ENCODE measurements at places on chromosomes 2 and 18. TPM values are rescaled to one million over a fixed set of nuclear protein-coding genes. Genes with fewer than 3 reads are reported as not detected.

Gene CELF4
- 0.15 TPM for polyA plus RNA-seq

DNA sequence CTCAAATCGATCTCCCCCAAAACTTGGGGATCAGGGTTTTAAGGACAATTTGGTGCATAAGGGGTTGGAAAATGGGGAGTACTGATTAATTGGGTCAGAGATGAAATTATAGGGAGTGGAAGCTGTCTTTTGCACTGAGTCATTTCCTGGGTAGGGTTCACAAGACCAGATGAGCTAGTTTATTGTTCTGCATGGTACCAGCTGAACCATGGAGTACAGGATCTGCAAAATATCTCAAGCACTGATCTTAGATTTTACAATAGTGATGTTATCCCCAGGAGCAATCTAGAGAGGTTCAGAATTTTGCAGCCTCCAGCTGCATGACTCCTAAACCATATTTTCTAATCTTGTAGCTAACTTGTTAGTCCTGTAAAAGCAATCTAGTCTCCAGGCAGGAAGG, 73.1 kb downstream of the CPO start:
- DNase-seq, result no peak

DNA sequence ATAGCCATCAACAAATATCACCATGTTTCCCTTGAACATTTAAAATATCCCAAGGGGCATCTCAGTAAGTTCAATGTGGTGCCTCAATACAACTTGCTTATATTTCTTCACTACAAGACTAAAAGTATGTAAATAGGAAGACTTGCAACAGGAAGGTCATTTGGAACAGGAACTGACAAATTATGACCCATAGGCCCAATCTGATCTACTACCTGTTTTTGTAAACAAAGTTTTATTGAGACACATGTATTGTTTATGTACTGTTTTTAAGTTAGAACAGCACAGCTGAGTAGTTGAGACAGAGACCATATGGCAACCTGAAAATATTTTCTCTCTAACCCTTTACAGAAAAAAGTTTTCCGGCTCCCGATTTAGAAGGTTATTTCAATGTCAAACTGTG, 154.8 kb upstream of the TFPI start:
- DNase-seq, result no peak

DNA sequence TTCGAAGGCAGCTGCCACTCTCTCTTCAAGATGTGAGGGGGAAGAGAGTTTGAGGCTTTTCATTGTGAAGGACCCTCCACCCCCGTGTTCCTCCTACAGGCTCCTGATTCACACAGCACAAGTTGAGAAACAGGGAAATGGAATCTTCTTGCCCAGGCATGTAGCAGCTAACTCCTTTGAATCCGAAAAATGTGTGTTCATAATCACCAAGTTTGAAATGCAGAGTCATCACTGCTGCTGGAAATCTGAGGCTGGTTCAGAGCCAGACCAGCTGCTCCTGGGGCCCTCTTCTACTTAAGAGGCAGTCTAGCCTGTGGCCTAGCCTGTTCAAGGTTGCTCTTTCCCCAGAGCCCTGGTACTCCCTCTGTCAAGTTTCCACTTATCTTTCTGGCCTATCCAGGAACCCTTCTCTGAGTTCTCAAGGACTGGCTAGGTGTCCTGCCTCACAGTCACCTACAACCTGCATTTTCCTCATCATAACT, 166.4 kb downstream of the TMEM247 start:
- no peak for DNase-seq

DNA sequence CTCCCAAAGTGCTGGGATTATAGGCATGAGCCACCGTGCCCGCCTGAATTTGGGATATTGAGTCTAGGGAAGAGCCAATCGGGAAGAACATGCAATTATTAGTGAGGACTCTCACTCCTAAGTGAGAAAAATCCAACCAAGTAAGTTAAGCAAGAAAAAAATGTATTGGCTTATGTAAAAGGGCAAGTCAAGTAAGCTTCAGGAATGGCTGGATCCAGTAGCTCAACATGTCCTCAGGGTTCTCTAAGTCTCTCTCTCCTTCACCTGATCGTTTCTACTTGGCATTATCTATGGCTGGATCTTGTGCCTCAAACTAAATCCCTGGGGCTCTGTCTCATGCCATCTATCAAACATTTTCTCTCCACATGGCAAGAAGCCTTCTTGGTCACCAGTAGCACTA, 16.1 kb upstream of the CIB4 start:
- no peak for DNase-seq

GRCh38 chr2:190723397-190724090, 74.7 kb downstream of the NAB1 start:
- no peak for DNase-seq

DNA sequence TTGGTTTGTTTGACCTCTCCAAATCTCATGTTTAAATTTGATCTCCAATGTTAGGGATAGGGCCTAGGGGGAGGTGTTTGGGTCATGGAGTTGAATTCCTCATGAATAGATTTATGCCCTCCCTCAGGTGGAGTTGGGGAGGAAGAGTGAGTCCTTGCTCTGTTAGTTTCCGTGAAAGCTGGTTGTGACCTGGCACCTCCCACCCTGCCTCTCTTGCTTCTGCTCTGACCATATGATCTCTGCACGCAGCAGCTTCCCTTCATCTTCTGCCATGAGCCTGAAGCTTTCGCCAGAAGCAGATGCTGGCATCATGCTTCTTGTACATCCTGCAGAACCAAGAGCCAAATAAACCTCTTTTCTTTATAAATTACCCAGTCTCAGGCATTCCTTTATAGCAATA, 231.6 kb upstream of the ERBB4 start:
- DNase-seq, result no peak

Gene DUSP19
- polyA plus RNA-seq, result 2.7 TPM

Data from K562 (cell line).